Lower leg skin (tissue), 4 donors: ENCODE measurements at places on chromosomes 11 and 22.

DNA sequence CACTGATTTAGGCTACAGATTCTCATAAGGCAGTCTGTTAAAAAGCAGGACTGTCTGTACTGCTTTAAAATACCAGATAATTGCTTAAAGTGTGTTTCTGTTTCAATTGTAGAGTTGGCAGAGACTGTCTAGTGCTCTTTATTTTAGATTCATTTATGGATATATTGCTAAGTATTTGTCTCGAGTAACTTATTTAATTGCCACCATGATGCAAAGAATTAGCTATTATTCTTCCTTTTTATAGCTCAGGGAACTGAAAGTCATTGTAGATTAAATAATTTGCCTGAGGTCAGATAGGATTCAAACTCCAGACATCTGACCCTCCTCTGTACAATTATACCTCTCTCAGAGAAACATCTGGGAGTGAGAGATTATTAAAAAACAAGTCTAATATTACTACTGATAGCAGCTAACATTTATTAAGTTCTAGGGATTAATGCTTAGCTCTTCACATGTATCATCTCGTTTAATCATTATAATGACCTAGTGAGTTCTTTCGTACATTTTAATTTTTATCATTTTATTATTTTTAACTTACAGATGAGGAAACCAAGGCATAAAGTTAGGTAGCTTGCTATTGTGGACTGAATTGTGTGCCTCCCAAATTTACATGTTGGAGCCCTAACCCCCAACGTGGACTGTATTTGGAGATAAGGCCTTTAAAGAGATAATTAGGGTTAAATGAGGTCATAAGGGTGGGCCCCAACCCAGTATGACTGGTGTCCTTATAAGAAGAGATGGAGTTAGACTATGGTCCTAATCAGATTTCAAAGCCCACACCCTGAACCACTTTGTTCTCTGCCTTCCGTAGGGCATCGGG lies 19.7 kb upstream of the RAG2 start:
- no peak for DNase-seq

DNA sequence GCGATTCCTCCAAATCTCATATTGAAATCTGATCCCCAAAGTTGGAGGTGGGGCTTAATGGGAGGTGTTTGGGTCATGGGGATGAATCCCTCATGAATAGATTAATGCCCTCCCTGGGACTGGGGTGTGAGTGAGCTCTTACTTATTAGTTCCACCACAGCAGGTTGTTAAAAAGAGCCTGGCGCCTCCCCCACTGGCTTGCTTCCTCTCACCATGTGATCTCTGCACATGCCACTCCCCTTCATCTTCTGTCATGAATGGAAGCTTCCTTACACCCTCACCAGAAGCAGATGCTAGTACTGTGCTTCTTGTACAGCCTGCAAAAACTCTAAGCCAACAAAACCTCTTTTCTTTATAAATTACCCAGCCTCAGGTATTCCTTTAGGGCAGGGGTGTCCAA lies 8.8 kb downstream of the RRAS2 start:
- no peak for DNase-seq

GRCh38 chr11:57800444-57801182 lies 39.0 kb downstream of the CTNND1 start:
- DNase-seq: no peak

- DNase-seq: no peak
Measured at GRCh38 chr11:16799890-16800289, 61.4 kb downstream of the C11orf58 start.

DNA sequence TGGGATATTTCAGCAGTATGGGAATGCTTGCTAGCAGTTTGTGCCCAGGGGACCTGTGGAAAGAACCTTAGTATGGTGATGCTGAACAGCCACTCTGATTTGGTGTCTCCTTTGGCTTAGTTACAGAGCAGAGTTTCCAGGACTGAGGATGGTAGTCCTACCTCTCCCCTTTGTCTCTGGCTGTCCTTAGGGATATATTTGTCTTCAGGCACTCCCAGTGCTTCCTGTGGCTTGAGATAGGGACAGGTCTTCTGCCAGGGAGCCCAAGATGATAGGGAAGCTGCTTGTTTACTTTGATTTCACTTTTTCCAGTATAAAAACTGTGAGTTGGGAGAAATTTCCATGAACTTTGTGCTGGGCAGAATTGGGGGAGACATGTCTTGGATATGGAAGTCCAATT lies 28.2 kb downstream of the ANKRD42 start:
- DNase-seq: no peak

DNA sequence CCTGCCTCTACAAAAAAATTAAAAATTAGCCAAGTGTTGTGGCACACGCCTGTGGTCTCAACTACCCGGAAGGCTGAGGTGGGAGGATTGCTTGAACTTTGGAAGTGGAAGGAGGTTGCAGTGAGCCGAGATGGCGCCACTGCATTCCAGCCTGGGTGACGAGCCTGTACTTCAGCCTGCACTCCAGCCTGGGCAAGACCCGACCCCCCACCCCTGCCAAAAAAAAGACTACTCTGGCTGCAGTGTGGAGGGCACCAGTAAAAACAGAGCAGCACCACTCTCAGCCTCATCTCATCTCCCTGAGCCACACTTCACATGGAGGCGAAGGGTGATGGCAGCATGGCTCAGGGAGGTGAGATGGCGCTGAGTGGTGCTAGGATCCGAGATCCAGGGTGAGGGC lies 50.3 kb upstream of the THY1 start:
- DNase-seq: peak; percentile 7

DNA sequence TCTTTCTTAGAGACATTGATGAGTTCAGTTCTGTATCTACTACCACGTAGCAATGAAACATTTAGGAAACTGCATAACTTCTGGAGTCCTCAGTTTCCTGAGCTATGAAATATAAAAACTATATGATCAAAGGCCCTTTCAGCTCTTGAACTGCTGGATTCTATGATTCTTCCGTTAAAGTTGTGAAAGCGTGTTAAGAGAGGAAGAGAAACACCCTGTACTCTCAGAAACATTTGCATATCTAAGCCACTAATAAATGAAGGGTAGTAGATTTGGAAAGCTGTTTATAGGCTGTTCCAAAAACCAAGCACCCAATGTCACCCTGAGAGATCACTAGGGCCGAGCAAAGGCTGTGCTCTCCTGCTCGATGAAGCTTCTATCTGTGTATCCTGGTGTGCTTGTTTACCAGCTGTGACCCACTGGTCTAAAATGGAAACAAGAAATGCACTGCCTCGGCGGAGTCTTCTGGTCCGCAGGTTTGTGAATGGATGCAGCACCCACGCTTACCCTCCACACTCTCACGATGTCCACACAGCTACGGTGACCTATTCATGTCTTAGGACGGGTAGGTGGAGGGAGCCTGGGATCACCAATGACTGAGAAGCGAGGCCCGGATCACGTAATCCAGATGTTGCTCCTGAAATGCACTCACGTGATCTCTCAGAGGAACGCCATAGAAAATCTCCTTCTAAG lies 325.8 kb downstream of the OPCML start:
- no peak for DNase-seq

- no peak for DNase-seq
Measured at GRCh38 chr22:41779929-41780505, 20.5 kb upstream of the CCDC134 start.

DNA sequence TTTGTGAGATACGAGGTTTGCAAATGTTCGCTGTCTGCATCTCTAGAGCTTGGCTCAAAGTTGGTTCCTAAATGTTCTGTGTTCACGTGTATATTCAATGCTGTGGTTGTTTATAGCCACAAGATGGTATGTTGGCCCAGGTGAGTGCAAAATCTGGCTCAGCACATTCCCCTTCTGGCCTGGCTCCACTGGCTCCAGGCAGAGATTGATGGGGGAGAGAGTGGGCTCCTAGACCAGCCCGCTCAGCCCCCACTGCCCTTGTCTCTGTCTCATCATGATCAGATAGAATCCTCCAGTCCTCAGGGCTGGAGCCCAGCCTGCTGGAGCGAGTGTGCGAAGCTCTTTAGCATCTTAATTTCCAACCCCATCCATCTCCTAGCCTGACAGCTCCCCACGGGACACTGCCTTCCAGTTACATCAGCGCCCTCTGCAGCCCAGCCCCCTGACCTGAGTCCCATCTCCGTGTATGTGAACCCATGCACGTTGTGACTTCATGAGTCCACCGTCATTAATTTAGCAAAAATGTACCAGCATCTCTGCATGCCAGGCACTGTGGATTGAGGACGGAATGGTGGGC lies 2.0 kb downstream of the P2RX3 start:
- no peak for DNase-seq

- no peak for DNase-seq
Measured at GRCh38 chr11:121293288-121293594, 670 bp downstream of the SC5D start.
